Effector memory CD4-positive, alpha-beta T cell (primary cell): ENCODE measurements at places on chromosomes 1 and 21.
A peak's percentile ranks its signal among the peaks of the same experiment; 100 is the strongest.

GRCh38 chr1:86259390-86259789 lies 102.8 kb upstream of the COL24A1 start:
- DNase-seq = no peak

- no peak for DNase-seq
Observed at GRCh38 chr1:30847358-30847972, 61.1 kb downstream of the SDC3 start.

DNA sequence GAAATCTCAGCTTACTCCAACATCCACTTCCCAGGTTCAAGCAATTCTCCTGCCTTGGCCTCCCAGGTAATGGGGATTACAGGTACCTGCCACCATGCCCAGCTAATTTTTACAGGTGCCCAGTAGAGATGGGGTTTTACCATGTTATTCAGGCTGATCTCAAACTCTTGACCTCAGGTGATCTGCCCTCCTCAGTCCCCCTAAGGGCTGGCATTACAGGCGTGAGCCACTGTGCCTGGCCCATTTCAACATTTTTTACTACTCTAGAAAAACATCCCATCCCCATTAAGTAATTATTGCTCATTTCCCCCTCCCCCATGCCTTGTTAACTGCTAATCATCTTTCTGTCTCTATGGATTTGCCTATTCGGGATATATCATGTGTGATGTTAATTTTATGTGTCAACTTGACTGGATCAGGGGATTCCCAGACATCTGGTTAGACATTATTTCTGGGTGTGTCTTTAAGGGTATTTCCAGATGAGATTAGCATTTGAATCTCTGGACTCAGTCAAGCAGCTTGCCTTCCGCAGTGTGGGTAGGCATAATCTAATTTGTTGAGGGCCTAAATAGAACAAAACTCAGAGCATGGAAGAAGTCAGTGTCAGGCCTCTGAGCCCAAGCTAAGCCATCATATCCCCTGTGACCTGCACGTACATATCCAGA lies 33.0 kb upstream of the ZBTB8B start:
- DNase-seq = no peak

DNA sequence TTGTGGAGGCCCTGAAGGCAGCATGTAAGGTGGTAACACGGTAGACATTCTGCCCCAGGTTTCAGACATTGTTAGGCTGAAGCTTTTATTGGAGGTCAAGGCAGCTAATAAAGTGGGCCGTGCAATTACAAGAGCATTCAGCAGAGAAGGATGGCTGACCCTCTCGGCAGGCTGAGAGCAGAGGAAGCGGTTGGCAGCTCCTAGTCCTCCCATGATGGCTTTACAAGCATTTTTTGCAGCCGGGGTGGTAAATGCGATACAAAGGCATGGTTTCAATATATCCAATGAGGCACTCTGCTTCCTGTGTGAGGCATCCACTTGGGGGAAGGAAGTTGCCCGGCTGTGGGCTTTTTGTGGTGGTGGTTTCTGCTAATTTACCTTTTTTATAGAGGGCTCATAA lies 14.6 kb downstream of the KIF26B start:
- no peak for DNase-seq

DNA sequence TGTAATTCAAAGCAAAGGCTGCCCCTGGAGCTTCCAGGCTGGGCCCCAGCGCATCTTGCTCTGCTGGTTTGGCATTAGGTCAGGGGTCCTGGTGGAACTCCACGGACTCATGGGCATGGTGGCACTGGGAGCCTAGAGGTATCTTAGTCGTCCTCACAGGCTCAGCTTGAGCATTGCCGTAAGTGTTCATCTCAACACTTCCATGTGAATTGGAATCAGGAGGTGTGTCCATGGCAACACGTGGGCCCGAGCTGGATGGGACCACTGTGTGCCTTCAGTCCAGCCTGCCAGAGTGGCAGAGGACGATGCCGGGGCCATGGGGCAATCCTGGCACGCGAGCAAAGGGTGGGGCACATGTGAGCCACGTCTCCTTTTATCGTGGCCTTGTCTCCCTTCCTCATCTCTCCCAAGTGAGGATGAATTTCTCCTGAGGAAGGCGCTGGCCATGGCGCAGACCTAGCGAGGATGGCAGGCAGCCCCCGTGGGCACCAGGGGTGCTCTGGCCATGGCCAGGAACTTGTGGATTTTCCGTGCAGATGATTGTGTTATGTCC lies 47.0 kb downstream of the AGPAT3 start:
- DNase-seq = no peak

DNA sequence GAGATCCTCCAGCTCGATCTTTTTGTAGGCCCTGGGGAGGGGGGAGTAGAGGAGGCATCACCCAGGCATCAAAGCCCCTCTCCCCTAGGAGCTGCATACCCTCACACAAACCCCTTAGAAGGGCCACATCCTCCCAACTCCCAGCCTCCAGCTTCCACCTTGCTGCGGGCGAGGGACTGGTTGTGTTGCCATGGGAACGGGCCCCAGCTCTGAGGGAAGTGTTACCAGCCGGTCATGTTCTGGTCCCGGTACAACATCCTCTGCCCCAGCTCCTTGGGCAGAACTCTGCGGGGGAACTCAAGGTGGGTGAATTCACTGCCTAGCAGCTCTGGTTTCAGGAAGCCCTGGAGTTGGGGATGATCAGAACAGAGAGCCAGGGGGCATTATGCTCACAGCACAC lies 4.1 kb downstream of the PPM1J start:
- DNase-seq = no peak

- no peak for DNase-seq
Observed at GRCh38 chr1:24846671-24847070, 83.4 kb downstream of the RUNX3 start.

GRCh38 chr1:212920246-212920645 lies 30.1 kb upstream of the VASH2 start:
- no peak for DNase-seq

DNA sequence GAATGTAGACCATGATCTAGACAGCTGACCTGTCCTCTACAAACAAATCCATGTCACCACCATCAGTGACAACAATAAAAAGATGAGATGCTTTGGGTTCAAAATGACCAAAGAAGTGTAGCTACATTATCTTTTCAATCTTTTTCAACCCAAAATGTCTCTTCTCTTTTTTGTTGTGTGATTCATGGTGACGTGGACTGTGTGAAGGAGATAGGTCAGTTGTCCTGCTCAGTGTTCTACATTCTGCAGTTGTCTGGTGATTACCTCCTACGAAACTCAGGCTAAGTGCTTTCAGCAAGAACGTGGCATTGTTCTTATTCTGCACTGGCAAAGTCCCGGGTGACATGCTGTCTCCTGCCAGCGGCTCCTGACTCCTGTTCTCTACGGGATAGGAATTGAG lies 73.1 kb downstream of the PRKAB2 start:
- no peak for DNase-seq

DNA sequence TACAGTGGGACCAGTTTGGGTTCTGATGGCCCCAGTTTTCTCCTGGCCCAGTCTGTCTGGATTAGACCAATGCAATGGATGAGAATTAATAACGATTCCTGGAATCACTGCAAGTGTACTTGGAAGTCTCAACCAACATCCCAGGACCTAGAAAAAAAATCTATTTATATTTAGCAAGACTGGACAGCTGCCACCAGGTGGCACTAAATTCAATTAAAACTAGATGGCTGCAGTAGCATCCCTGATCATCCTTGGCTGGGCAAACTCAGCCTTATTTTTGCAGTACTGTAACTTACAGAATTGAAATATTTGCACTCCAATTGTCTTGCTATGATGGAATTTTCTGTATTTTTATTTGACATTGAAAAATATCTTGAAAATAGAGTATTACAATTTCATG lies 165.7 kb downstream of the NCAM2 start:
- peak; percentile 6 for DNase-seq

GRCh38 chr1:9373619-9374018 lies 80.9 kb downstream of the SPSB1 start:
- DNase-seq = no peak

GRCh38 chr1:54371038-54371941 lies 34.9 kb downstream of the SSBP3 start:
- DNase-seq = no peak

- no peak for DNase-seq
Observed at GRCh38 chr1:215842905-215843304, 275.8 kb downstream of the KCTD3 start.

DNA sequence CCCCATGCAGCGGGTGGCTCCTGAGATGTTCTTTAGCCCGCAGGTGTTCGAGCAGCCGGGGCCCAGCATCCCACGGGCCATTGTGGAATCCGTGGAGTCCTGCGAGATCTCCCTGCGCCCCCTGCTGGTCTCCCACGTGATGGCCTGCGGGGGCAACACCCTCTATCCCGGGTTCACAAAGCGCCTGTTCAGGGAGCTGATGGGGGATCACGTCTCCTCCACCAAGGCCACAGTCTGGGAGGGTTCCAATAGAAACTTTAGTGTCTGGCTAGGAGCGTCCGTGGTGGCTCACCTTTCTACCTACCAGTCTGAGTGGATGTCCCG lies 71.0 kb downstream of the ACTL8 start:
- DNase-seq = no peak

DNA sequence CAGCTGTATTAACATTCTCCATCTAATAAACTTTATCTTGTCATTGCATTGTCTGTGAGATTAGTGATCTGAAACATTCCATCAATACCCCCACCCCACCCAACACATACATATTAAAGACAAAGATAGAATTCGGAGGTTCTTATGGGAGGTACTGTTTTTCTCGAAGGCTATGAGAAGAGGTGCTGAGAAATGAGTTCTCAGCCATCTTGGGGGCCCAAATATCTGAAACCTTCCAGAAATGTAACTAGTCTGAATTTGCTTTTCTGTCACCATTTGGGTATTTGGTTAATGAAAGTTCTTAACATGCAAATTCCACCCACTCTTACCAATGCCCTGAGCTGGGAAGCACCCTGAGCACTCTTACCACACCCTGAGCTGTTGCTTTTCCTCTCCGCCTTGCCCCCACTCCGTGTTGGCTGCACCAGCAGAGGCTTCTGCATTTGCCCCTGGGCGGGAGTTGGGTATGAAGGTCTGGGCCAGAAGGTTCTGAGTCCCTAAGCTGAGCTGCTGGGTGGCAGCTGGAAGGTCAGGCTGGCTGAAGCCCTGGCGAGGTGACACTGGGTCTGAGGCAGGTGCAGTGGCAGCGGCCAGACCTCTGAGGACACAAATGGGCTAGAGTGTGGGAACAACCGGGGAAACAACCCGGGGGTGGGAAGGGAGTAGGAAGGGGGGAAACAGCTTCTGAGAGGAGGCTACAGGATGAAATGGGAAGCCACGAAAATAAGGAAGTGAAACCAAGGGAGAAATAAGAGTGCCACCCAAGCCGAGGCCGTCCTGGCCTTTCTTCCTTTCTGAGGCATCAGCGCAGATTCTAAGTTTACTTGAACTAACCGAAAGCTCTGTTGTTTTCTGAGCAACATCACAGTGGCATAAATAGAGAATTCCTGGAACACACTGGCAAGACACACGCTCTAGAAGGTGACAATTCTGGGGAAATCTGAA lies 26.3 kb upstream of the IER5 start:
- no peak for DNase-seq

- DNase-seq = no peak
Observed at GRCh38 chr1:66648901-66649595, 103.2 kb upstream of the DYNLT5 start.

DNA sequence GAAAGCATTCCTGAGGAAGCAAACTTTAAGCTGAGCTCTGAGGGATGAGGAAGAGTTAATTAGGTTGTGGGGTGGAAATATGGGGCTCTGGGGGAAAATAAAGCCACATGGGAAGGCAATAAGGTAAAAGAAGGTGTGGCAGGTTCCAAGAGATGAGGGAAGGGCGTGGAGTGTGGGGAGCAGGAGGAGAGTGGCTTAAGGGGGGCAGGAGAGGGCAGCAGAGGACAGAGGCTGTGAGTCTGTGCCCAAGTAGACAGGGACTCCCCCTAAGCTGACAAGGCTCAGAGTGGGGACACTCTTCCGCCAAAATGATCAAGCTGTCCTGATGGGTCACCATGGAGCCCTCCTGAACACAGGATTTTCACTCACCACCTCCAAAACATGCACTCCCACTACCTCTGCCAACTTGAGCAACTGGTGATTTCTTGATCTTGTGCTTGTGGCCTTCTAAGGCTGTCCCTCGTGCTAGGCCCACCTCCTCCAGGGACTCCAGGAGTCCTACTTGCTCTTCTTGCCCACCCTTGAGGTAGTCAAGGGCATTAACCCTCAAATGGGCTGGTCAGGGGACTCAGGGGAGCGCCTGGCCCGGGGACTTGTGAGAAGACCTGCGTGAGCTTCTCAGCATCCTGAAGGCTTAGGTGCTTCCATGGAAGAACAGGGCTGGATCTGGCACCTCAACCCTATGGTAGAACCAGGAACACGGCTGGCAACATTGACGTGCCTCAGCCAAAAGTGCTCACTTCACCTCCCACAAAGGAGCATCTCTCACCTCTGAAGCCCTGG lies 23.4 kb downstream of the DMAP1 start:
- no peak for DNase-seq

GRCh38 chr1:203549309-203549708 lies 55.4 kb downstream of the OPTC start:
- DNase-seq = no peak

DNA sequence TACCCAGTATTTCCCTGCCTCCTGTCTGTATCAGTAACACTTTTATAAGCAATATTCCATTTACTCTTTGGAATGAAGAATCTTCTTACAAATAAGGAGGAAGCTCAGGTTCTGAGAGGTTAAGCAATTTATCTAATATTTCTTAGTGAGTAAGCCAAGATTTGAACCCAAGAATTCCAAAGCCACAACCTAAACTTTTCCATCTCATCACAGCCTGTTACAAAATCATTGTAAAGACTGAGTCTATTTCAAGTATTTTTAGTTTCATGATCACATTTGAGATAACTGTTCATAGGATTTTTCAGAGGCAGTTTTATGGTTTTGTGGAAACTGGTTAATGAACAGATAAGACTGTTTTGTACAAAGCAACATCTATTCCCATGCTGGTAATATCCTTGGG lies 29.8 kb upstream of the HHAT start:
- no peak for DNase-seq

- no peak for DNase-seq
Observed at GRCh38 chr1:229087339-229087738, 183.6 kb upstream of the RAB4A start.

DNA sequence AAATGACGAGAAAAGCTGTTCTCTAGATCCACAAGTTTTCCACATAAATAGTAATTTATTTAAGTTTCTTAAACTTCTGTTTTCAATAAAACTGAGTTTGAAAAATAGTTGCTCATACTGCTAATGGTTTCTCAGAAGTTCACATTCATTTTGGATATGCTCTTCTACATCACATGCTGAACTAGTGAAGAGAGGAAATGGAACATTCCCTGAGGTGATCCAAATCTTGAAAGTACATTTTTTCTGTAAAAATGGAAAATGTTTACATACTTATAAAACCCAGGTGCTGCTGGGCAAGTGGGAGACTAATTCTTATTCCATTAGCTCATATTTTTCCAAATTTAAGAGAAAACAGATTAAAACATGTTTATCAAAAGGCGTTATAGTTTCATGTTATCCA lies 111.7 kb downstream of the ADGRL4 start:
- DNase-seq = no peak

DNA sequence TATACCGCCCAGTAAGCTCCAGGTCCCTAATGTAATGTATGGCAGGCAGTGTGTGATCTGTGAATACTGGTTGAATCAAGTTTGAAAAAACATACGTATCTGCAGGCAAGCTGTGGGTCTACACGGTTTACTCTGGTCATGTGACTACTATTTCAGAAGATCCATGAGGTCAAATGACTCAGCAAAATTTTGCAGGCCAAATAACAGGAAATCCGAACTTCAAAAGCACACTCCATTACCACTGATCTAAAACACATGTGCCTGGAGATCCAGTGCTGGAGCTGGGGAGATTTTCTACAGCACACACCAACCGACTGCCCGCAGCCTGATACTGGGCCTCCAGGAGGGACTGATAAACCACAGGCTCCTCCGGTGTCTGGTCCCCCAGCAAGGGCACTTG lies 64.5 kb upstream of the SLC44A3 start:
- no peak for DNase-seq
